ENCODE measurements at places on chromosomes 6 and 20.

- no peak for DNase-seq
Observed at GRCh38 chr6:12865671-12866181, 149.2 kb downstream of the PHACTR1 start.

GRCh38 chr6:148885136-148885865 is 138.5 kb downstream of the UST start:
- no peak for DNase-seq

DNA sequence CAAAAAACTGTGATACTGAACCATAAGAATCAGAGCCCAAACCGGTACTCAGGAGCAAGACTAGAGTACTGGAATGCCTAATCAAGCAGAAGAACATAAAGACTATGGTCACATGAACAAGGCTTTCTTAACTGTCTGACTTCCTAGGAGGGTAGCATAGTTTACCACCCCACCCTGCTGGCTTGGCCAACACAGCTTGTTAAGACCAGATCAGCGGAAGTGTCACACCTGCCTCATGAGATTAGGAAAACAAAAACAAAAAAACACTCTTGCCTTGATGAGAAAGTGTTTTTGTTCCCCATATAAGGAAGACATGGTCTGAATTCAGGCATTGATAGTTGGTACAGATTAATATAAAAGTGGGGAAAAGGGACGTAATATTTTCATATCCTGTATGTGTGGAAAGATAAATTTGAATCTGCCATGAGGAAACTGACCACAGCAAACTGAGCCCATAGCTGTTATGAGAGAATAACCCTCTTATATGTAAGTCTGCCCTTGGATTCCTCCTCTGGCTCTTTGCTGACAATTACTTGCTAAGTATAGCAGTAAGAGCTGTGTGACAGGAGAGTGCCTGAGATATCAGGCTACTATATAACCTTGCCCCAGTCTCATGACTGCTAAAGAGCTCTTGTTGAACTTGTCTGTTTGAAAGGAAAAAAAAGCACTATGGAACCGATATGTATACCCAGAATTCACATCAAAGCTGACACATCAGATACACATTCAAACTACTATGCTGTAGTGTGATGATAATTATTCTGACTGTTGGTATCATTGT is 197.1 kb downstream of the EPHA7 start:
- no peak for DNase-seq

- DNase-seq = no peak
Observed at GRCh38 chr20:37274851-37275524, 13.4 kb upstream of the GHRH start.

GRCh38 chr20:15795305-15796019 is 777.8 kb downstream of the KIF16B start:
- DNase-seq = no peak

GRCh38 chr6:165417278-165417865 is 108.0 kb upstream of the C6orf118 start:
- no peak for DNase-seq

DNA sequence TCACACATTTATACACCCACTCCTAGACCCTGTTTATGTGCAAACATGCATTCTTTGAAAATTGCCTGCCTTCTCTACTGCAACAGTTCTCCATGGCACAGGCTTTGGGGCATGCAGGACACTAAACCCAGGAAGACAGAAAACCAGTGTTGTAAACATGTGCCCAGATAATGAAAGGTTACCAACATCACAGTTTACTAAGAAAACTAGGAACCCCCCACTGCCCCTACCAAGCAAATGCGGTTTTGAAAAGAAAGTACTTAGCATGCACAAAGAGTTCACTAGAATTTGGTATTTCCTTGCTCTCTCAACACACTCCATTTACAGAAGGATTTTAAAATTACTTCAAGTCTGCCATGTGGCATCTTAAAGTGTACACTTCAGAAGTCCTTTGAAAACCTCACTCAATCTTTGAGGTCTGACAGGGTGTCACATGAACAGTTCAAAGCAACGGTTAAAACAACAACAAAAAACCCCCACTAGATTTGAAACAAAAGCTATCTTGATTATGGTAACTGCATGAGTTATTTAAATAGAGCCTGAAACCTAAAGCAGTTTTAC is 245.0 kb downstream of the GMPR start:
- no peak for DNase-seq

GRCh38 chr20:11090751-11091150 is 417.0 kb upstream of the JAG1 start:
- no peak for DNase-seq

DNA sequence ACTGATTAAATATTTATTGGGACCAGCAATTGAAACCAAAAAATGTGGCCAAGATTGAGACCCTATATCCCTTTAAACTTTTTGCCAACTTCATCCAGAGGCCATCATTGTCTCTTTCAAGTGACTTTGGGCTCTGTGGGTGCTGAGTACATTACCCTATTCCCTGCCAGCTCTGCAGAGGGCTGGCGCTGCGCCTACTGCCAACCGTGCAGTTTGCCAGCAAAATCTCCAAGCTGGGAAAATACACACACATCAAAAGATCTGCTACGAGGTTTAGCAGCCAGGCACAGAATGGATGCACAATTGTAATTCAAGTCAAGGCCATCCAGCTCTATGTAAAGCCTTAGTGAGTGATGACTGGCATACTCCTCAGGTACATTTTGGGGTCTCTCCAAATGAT is 125.0 kb downstream of the CBLN4 start:
- DNase-seq = no peak

All from chondrocyte (in vitro differentiated cells).